Activated CD4-positive, alpha-beta T cell treated with anti-CD3 and anti-CD28 coated beads for 1 hour (primary cell): ENCODE measurements at places on chromosomes 4 and X.

GRCh38 chr4:116664198-116664597, 421.2 kb downstream of the TRAM1L1 start:
- DNase-seq = no peak

GRCh38 chrX:23578079-23578478, 89.2 kb upstream of the PRDX4 start:
- no peak for DNase-seq

DNA sequence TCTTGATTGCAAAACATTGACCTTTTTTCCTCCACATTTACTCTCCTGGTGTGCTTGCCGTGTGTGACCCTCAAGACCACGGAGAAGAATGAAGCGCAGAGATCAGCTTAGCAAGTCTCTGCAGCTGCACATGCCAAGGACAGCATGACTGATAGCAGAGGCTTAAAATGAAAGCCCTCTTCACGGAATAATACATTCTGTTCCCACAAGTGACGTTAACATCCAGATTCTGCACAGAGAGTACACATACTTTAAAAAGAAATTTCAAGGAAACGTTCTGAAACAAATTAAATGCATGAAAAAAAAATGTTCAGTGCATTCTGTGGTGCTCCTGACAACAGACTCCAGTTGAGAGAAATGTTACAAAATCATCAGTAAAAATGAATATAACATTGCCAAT, 60.9 kb downstream of the SLC7A11 start:
- DNase-seq = no peak

DNA sequence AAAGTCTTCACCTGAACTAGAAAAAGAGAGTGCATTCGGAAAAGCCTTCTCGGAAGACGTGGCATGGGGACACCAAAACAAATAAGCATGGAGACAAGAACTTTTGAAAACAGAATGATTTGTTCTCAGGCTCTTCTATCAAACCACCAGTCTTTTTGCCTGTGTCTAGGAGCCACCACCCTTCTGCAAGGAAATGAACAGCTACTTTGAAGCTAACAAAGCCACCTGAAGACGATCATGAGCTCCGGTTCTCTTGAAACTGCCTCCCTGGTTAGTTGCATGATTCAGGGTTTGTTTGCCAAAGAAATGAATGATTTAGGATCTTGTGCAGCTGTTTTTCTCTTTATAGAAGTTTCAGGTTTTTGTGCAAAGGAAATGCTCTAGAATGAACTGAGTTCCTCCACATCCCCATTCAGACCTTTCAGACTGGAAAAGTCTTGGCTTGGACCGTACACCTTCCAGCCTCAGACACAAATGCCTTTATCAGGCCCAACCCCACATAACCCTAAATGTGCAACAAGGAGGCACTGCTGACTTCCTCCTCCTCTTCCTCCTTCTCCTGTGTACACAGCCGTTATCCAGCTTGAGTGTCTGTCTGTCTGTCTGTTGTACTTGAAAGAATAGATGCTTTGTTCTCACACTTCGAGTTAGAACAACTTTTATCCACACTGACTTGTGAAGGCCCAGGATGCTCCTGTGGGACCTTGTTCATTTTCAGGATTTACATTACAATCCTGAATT, 334.8 kb upstream of the KLF3 start:
- DNase-seq = no peak

- no peak for DNase-seq
These were observed 39.3 kb downstream of the RAB33B start for GRCh38 chr4:139493176-139493575.

GRCh38 chr4:91764085-91764484, 539.7 kb upstream of the GRID2 start:
- DNase-seq = no peak

DNA sequence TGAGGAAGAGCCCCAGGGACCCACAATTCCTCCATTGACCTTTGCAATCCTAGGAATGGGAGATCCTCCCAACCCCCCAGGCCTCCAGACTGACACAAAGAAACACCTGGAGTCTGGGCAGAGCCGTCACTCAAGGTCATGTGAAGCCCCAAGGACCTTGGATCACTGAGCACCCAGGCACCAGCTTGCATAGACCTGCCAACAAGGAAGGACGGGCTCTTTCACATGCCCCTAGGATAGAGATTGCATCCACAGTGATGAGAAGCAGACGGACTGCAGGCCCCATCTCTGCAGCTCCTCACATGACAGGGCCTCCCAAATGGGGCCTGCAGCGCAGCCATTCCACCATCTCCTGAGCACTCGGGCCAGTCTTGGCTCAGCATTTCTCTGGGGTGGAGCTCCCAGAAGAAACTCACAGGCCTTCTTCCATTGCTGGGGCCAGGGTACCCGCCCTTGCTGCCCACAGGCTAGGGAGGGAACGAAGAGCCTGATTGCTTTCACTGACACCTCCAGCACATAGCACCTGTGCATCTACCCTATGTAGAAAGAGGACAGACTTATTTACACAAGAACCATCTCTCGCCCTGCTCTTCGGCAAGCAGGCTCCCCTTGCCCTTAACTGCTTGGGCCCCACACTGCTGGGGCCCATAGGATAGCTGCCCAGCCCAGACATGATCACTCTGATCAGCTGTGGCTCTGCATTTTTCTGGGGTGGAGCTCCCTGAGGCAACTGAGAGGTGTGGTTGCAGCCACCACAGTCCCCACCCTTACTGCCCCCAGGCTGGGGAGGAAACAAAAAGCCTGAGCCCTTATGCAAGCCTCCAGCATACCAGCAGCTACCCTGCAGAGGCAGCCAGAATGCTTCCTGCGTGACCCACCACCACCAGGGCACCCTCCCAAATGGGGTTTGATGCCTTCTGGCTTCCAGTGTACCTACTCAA, 185.7 kb upstream of the ZCCHC13 start:
- DNase-seq = no peak

GRCh38 chrX:78104447-78105176, 564 bp downstream of the PGK1 start:
- DNase-seq = no peak

DNA sequence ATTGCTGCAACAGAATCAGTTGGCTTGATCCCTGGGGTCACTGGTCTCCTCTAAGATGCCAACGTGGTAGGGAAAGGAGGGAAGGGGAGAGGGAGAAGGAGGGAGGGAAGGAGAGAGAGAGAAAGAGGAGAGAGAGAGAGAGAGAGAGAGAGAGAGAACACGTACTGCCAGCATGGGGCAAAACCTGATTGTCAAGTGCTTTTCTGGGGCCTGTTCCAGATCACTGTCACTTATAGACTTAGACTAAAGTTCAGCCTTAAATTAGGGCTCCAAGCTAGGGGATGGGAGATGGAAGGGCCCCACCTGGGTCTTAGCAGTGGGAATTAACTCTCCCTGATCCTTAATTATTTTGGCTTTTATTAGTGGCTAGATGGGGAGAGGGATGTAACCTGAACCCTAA, 12.9 kb downstream of the SHROOM4 start:
- no peak for DNase-seq

GRCh38 chr4:2714061-2714770, 41.9 kb downstream of the TNIP2 start:
- DNase-seq = no peak
